Activated T-cell treated with anti-CD3 and anti-CD28 coated beads, Interleukin-2, amount 50 U/mL, for 72 hours (primary cell): ENCODE measurements at places on chromosomes 16 and 17. TPM values are rescaled to one million over a fixed set of nuclear protein-coding genes. Genes with fewer than 3 reads are reported as not detected.

FBXO39 gene
- total RNA-seq = 1.0 TPM

GPRC5B gene
- total RNA-seq = not detected

DNA sequence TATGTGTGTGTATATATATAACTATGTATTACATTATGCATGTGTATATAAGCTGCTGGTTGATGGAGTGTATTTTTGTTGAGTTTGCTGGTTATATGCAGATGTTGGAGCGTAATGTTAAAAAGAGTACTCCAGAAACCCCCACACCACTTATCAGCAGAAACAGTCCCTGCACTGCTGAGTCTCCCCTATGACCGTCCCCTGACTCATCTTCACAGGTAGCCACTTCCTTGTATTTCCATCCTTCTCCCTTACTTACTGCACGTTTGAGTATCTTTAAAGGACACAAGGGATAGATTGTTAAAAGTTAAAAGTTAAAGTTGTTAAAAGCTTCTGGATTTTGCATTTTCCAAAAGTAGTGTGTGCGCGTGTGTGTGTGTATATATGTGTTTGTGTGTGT, 853.9 kb upstream of the EEF2KMT start:
- no peaks in the 10 kb centered on the region for H3K36me3 ChIP-seq
- no peak for DNase-seq
- H3K27me3 ChIP-seq = no peaks in the 10 kb centered on the region
- no peaks in the 10 kb centered on the region for H3K4me1 ChIP-seq
- H3K27ac ChIP-seq = no peak overlapping the region

DNA sequence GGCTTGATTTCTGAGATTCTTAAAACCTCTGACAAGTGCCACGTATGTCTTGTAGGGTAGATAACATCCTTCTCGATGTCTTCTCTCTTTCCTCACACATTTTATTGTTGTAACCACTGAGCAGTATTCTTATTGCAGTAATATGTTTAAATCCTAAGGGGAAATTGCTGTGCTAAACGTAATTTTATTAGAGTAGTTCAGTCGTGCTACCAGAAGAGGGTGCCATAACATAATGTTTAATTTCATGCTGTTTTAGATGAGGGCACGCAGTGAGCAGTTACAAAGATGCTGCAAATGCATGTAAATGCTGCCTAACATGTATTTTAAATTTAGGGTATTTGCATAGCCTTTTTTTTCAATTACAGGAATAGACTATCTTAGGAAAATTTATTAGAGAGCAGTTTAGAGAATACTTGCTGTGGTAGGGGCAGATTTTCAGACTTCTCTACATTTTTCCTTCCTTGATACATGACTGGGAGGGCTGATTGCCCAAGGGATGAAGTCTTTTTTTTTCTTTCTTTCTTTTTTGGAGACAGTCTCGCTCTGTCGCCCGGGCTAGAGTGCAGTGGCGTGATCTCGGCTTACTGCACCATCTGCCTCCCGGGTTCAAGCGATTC, 51.7 kb downstream of the GAN start:
- peaks cover 2% of the 10 kb centered on the region for H3K36me3 ChIP-seq
- no peaks in the 10 kb centered on the region for H3K27me3 ChIP-seq
- peak; percentile 12 for DNase-seq
- H3K4me3 ChIP-seq = no peak overlapping the region
- H3K27ac ChIP-seq = no peak overlapping the region

DNA sequence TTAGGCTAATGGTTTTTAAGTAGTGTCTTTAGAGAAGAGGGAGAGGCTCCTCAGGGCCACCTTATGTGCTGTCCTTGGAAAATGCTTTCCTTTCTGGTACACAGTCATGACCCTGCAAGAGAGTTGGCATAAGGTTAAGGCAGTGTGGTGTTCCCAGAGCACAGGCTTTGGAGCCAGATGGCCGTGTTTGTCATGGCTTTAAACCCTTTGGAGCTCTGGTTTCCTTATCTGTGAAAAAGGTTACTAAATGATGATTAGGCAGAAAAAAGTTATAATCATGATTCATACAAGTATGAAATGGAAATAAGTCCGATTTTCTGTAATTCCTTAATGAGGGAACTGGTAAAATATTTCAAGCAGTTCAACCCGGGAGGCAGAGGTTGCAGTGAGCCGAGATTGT, 13.2 kb downstream of the UTP4 start:
- H3K27ac ChIP-seq = no peak overlapping the region
- DNase-seq = no peak
- no peaks in the 10 kb centered on the region for H3K4me1 ChIP-seq

DNA sequence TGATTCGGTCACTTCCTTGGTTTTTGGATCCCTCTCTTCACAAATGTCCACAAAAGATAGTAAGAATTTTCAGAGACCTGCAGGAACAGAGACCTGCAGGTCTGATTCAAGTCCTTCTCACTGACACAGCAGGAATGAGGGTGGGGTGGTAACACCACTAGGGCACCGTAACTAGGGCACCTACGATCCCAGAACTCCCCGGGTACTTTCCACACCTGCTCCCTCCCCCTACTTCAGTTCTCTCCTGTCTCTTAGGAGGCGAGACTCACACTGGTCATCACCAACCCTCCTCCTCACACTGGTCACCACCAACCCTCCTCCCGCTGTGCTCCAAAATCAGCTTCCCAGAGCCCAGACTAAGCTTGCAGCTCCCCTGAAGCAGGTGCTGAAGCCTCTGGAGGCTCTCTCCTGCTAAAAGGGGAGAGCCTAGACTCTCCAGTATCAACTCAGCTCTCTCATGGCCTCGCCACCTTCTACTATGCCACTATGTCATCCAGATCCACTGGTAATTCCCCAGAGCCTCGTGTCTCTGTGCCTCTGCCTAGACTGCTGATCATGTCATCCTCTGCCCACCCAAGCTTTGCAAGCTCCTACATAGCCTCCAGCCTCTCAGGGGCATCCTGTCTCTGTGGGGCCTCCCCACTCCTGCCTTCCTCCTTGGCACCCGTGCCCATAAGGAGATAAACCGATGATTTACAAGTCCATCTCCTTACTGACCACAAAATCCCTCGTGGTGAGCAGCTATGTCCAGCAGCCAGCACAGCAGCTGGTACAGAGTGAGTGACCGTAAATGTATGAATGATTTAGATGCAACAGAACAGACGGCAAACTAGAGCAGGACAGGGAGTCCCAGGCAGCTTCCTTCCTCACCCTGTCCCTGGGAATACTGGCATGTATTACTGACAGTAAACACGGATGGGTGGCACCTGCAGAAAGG, 63.4 kb upstream of the GSG1L start:
- peaks cover 40% of the 10 kb centered on the region for H3K36me3 ChIP-seq
- DNase-seq = no peak
- no peak overlapping the region for H3K4me3 ChIP-seq
- peak overlapping the region; percentile 94 for H3K27ac ChIP-seq
- H3K27me3 ChIP-seq = no peaks in the 10 kb centered on the region

GRCh38 chr16:84603140-84603816, 14.6 kb downstream of the COTL1 start:
- peaks cover 93% of the 10 kb centered on the region for H3K4me1 ChIP-seq
- H3K27me3 ChIP-seq = no peaks in the 10 kb centered on the region
- H3K36me3 ChIP-seq = peaks cover 4% of the 10 kb centered on the region
- H3K27ac ChIP-seq = peak overlapping the region; percentile 94
- DNase-seq = peak; percentile 55
